ENCODE measurements at places on chromosomes 5 and 9.
A peak's percentile ranks its signal among the peaks of the same experiment; 100 is the strongest.

DNA sequence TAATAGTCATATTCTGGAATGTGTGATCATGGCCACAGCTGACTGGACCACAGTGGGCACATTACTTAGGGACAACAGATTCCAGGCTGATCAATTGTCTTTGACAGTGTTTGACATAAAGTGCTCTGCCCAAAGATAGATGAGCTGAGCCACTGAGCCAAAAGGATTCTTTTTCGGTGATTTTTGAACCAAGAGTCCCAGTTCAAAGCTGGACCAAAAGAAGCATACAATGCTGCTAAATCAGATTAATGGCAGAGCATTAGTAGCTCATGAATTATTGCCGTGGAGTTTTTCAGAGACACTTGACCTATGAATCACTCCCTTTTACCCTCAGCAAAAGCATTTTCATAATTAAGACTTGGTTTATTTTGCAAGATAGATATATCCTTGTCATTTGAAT lies 160.6 kb downstream of the IZUMO3 start:
- DNase-seq, result no peak

GRCh38 chr5:127416906-127417305 lies 100.5 kb upstream of the PRRC1 start:
- DNase-seq, result no peak

- DNase-seq, result peak; percentile 76
Measured at GRCh38 chr5:30804739-30805505, 388.6 kb upstream of the CDH6 start.

GRCh38 chr5:34616651-34617050 lies 39.5 kb upstream of the RAI14 start:
- no peak for DNase-seq

- peak; percentile 51 for DNase-seq
Measured at GRCh38 chr9:104553261-104553660, 15.7 kb upstream of the OR13C8 start.

DNA sequence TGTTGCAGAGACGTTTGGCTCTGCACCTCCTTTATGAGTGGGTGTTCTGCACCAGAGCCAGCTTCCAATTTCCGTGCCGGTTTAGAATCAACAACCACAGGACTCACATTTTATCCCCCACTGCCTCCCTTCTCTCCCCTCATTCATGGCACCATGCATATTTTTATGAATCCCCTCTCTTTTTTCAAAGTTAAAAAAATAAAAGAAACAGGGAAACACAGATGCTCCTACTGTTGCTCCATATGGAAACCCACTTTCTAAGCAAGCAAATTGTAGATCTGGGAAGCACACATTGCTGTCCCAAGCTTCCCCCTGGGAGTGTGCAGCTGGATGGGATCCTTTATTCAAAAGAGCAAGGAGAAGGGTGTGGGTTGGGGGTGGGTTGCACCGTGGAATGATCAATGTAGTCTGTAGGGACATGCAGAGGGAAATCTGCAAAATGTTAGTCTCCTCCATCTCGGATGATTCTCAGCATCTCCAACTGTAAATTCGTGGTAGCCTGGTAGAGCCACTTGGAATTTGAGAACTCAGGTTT lies 410.0 kb upstream of the ADAMTSL1 start:
- DNase-seq, result no peak

- DNase-seq, result no peak
Measured at GRCh38 chr5:72007336-72008111, 99.8 kb upstream of the MAP1B start.

DNA sequence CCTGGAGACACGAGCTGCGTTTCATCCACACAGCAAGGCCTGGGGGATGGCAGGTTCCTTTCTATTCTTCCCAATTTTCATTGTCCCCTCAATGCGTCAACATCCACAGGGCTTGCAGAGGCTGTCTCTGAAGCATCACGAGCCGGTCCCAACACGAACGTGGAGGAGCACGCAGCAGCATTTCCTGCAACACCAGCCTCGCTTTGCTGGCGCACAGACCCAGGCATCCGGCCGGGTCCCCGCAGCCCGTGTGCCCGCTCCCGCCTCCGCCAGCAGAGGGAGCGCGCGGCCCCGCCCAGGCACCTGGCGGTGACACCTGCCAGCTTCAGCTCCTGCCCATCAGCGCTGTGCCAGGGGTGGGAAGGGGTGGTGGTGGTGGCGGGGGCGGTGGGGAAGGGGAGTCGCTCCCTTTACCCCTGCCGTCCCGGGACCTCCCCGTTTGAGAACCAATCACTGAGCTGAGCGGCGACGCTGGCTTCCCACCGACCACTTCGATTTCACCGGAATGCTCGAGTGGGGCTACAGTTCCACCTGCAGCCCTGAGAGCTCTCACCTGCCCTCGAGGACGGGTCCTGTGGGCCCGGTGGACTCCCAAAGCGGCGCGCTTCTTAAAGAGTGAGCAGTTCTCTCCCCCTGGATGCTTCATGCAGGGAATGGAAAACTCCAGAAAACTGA lies 464.5 kb downstream of the ICE1 start:
- DNase-seq, result no peak

DNA sequence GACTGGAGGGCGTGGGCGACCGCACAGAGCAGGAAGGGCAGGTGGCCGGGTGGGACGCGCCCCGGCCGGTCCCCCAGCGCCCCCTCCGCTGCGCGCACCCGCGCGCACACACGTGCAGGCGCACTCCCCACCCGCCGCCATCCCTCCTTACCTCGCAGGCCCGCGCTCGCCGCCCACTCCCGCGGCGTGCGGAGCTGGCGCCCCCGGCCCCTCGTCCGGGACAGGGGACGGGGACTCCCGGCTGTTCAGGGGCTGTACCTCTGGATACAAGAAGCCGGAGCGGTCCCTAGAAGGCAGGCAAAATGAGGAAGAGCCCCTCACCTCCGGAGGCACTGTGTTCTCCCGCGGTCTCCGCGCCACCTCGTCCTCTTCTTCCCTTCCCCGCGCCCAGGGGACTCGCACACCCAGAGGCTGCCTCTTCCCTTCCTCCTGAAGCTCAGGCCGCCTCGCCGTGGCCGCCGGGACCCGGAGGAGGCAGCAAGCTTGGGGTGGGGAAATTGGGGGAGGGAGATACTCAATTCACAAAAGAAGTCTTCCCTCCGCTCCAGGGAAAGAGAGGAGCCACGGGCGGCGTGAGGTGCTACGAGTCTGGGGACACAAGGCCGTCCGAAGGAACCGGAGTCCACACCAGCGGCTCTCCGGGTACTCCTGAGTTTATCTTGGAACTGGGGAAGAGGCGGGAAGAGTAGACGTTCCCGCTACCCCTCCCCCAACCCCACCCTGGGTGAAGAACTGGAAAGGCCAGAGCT lies 1.4 kb upstream of the GABRB2 start:
- DNase-seq, result no peak

- DNase-seq, result no peak
Measured at GRCh38 chr5:146363161-146363874, 24.7 kb downstream of the POU4F3 start.

DNA sequence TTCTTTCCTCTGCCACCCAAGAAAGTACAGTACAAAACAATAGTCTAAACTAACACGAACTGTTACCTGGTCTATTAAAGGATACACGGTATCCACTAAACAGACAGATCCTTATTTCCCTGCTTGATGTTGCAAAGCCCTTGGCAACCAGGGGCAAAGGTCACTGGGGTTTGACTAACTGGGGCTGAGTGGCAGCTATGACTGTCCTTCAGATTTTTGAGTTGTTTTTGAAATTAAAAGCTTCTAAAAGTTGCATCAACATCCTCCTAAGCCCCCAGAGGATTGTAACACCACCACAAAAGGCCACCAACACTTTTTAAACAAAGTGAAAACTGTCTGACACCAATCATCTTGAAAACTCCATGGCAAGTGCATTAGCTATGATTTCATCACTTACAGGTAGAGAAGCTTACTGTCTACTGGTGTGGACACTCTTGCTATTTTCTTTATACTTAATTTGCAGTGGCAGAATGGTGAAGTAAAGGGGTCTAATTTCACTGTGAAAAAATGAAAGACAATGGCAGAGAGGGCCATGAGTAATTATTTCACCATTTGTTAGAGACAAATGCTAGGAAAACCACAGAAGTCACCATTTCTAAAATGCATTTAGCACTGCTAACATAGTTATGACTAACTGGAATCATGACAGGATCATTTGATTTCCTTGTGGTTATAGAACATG lies 292.4 kb downstream of the EFNA5 start:
- DNase-seq, result no peak

- DNase-seq, result peak; percentile 55
Measured at GRCh38 chr9:85569988-85570387, 171.8 kb downstream of the AGTPBP1 start.

- DNase-seq, result peak; percentile 18
Measured at GRCh38 chr9:70987986-70988385, 133.4 kb downstream of the TRPM3 start.

DNA sequence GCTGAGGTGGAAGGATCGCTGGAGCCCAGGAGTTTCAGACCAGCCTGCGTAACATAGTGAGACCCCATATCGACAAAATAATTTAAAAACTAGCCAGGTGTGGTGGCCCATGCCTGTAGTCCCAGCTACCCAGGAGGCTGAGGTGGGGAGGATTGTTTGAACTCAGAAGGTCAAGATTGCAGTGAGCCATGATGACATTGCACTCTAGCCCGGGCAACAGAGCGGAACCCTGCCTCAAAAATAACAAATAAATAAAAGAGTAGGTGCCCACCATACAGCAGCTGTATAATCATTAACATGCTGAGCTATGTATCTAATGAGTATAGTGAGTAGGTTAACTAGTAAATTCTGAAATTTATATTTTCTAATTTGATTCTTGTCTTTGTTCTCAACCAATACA lies 11.0 kb upstream of the ATP6V0E1 start:
- DNase-seq, result no peak

DNA sequence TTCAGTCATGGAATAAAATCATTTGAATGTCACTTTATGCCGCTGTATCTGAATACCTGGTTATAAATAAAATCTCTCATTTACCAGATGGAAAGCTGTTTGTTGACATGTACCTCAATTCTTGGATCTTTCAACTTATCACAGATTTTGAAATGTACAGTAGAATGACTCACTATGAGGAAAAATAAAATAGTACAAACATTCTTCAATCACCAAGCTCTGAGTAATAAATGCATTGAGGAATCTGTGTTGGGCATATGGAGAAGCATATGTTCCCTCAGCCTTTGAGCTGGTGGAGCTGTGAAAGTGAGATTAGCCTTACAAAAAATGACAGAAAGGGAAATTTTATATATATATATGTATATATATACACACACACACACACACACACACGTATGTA lies 175.4 kb downstream of the KIAA0825 start:
- DNase-seq, result no peak

- no peak for DNase-seq
Measured at GRCh38 chr9:93107151-93107824, 11.3 kb downstream of the CARD19 start.

DNA sequence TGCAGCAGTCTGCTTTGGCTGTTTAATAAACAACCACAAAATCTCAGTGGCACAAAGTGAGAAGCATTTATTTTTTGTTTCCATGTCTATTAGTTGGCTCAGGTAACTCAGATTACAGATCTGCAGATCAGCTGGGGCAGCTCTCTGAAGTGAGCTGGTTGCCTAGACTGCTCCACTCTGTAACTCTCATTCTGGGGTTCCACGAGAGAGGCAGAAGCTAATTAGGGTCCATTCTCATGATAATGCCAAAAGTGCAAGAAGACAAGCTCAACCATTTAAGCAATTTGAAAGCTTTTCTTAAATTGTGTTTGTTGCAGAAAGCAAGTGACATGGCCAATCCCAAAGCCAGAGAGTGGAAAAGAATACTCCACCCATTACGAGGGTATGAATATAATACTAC lies 13.2 kb downstream of the MEIKIN start:
- no peak for DNase-seq

DNA sequence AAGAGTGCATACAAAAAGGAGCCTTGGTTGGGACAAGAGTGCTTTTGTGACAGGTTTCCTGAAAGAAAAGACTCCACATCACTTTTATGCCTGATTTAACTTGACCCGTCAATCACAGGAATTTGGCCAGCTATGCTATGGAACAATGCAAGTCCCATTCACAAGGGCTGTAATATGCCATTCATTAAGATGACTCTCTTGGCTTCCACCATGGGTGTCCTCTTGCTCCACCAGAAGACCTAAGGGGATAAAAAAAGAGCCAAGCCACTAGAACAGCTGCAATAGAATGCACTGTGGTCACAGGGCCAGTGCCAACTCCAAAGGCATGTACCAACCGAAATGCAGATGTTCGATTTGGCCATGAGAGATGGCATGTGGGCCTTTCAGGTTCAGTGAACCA lies 480.1 kb upstream of the MPDZ start:
- no peak for DNase-seq

- no peak for DNase-seq
Measured at GRCh38 chr5:146221234-146221633, 17.8 kb downstream of the RBM27 start.

- DNase-seq, result no peak
Measured at GRCh38 chr9:129335464-129336129, 157.5 kb upstream of the IER5L start.

DNA sequence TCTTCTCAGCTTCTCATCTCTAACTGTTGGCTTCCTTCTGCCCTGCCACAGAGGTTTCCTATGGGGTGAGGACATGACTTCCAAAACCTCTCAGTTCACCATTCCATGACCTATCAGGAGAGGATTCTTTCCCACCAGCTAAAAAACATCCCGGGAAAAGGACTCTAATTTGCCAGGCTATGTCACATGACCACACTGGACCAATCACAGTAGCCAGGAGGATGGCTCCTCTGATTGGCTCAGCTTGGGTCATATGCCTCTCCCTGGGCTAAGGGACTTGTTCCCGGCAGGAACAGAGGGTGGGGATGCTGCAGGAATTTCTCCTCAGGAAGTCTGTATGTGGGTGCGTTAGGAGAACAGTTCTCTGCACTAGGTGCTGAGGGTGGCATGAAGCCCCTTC lies 40.3 kb upstream of the XPA start:
- DNase-seq, result peak; percentile 6

DNA sequence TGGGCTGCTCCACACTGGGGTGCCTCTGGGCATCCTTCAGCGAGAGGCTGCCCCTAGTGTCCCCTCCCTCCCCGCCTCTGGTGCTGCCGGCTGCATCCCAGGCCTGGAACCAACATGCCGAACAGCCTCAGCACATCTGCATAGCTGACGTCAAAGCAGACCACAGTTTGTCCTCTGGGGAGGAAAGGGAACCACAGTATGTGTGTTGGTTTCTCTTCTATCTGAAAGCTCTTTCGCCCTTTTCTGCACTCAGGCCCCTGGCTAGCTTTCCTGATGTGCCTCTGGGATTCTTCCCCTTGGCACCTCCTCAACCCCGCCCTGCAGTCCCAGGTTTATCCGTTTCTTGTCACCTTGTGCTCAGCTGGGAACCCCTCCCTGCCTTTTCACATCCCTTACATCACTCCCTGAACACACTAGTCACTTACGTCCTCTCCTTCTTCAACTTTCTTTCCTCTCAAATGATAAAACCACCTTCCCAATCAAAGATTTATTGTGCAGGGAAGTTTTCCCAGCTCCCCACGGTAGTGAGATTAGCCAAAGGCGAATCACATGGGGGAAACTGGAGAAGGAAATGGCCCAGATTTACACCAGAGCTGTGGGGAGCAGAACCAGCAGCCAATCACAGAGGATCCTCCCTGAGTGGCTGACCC lies 35.5 kb upstream of the B4GALT1 start:
- DNase-seq, result peak; percentile 84

GRCh38 chr5:16693879-16694278 lies 77.1 kb upstream of the RETREG1 start:
- DNase-seq, result no peak

GRCh38 chr5:62376064-62376463 lies 27.6 kb downstream of the DIMT1 start:
- no peak for DNase-seq

All from brain microvascular endothelial cell (primary cell).